DMS 273 treated with DMSO at 0.1 percent for 48 hours (cell line): ENCODE measurements at places on chromosomes 3 and 15.

DNA sequence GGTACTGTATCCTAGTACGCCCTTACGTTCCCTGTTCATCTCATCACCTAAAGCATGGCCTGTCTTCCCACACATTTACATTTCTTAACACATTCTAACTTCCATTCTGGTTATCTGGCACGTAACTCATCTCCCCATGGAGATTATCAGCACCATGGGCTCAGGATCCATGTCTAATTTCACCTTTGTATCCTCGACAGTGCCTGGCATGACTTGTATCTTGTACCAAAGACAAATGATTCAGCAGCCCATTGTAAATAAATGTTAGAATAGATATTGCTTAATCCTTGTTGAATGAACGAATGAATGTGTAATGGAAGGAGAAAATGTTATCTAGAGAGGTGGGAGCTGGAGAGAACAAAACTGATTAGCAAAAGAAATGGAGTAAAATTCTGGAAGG lies 69.7 kb upstream of the TPM1 start:
- DNase-seq, result no peak

DNA sequence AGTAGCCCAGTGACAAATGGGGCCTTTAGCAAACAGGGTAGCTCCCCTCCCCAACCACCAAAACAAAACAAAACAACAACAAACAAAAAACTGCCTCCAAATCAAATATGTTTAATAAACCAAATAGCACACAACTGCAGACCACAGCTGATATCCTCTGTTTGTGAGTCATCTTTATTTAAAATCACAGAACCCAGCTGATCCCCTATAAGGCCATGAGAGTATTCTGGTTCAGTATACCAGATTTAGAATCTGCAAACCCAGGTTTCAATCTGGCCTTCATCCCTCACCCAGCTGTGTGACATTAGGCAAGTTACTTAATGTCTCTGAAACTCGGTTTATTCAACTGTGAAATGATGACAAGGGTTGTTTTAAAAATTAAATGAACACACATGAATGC lies 124.5 kb downstream of the SUCLG2 start:
- no peak for DNase-seq

DNA sequence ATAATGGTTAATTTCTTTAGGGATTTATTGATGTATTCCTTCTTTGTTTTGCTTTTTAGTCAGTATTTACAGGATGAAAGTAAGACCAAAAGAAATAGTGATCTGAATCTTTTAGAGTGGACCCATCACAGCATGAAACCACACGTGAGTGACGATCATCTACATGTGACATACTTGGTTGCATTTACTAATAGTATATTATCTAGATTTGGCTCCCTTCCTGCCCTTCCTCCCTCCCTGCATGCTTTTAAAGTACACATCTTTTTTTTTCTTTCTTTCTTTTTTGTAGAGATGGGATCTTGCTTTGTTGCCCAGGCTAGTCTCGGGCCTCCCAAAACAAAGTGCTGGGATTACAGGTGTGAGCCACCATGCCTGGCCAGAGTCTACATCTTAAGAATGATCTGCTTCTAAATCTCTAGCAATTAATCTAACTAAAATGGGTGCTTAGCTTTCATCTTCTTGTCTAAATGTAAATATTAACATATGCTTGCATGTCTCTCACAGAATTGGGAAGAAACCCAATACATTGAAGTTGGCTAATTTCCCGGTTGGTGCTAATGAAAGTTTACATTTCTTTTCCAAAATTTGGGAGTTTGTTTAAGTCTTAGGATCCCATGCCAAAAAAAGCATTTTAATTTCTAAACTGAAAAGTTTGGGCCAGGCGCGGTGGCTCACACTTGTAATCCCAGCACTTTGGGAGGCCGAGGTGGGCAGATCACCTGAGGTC lies 38.0 kb downstream of the SENP2 start:
- DNase-seq, result no peak

DNA sequence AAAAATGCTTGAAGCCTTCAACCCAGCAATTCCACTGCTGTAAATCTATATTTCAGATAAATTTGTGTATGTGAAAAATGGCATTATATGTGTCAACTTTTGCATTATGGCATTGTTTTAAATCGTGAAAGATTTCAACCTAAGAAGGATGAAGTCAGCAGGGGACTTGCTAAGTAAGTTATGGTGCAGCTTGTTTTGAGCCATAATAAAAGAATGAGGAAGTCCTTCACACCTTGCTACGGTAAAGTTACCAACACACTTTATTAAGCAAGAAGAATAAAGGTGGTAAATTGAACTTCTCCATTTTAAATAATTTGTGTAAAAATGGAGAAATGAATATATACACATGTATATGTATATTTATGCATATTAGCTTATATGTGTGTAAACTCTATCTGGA lies 371.4 kb downstream of the ROBO2 start:
- no peak for DNase-seq

DNA sequence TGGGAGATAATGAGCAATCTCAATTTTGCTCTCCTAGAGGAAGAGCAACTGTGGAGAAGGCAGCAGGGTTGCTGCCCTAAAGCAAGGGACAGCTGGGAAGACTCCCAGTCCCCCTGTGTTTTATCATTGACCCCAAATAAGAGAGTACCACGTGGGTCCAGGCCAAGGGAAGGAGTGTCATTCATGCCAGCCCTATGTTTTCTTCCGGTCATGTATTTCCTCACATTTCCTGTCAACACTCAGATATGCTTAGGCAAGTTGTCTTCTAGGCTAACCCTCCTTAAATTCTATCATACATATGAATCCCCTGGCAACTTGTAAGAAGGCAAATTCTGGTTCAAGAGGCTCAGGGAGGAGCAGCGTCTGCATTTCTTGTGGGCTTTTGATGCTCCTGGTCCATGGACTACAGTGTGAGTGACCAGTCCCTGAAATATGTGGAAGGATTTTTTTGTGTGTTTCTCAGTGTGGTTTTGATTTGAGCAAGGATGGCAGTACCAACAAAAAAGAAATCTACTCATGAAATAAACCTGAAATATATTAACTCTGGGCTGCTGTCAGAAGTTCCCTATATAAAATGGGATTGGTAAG lies 31.9 kb upstream of the RPP14 start:
- DNase-seq, result no peak

DNA sequence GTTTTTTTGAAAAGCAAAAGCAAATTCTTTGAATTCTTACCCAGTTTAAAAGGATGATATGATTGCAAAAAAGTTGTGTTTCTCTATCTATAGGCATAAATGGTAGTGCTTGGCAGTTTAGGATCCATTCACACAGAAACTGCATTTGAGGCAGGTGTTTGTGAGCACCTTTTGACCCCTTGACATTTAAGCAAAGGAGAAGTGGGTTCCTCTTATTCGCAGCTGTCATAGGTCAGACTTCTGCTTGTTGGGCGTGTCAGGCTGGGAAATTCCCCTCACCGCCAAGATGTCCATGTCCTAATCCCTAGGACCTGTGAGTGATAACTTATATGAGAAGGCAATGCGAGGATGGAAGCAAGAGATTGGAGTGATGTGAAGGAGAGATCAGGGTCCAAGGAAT lies 67.4 kb downstream of the SH3GL3 start:
- no peak for DNase-seq

DNA sequence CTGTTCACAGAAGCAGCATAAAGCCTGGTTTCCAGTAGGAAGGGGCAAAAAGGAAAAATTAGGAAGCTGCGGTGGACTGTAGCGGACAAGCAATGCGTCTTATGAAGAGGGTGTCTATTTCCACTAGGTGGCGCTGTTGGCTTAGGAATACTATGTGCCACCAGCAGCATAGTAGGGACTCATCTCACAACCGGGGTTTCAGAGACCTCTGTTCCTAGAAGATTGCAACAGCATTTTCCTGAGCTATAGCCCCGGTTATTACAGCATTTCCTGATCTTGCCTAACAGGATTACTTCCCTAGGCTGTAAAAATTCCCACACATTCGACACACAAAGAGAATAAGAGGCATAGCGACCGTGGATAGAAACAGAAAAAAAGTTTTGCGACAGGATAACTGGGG lies 683.0 kb downstream of the TBL1XR1 start:
- DNase-seq, result no peak

- DNase-seq, result no peak
Measured at GRCh38 chr3:63471781-63472180, 180.7 kb upstream of the SNTN start.

GRCh38 chr3:177284383-177284881 lies 87.2 kb upstream of the TBL1XR1 start:
- DNase-seq, result peak; percentile 24

GRCh38 chr15:50246631-50247030 lies 18.9 kb downstream of the HDC start:
- DNase-seq, result no peak

DNA sequence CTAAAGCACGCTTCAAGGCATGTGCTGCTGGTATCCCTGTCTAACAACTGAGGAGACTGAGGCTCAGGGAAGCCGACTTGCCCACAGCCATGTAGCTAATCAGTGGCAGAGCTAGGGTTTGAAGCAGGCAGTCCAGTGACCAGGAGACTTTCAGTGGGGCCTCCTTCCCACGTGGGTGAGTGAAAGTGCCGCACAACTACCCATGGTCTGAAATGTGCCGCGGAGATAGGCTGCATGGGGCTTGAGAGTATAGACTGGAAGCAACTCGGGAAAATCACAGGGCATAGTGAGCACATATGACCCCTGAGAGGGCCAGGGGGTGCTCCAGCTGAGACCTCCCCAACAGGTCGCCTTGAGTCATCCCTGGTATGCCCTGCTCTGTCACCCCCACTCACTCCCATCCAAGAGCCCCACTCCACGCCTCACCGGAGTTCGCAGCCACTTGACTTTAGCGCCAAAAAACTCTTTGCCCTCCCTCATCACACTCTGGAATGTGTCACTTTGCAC lies 19.1 kb downstream of the FAM174B start:
- no peak for DNase-seq

GRCh38 chr3:177050501-177051237 lies 146.6 kb downstream of the TBL1XR1 start:
- DNase-seq, result peak; percentile 24

DNA sequence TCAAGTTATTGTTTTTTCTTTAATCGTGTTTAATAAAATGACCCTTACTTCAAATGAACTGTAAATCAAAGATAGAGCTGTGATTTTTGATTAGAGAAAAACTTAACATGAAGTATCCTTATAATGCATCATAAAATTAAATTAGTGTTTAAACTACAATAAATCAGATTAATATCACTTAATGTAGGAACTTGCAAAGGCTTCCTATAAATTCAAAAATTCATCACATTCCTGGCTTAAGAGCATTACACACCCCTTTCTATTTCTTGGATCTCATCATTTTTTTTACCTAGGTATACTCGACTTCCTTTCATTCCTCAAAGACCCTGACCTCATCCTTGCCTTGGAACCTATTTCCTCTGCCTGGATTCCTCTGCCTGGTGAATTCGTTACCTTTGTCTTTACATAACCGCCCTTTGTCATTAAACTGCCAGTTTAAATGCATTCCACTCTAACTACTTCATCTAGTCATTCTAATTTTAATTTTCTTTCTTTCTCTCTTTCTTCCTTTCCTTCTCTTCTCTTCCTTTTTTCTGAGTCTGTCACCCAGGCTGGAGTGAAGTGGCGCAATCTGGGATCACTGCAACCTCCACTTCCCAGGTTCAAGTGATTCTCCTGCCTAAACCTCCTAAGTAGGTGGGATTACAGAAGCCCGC lies 1244.5 kb downstream of the OTOL1 start:
- no peak for DNase-seq

GRCh38 chr3:32733631-32734229 lies 48.7 kb downstream of the CNOT10 start:
- no peak for DNase-seq

DNA sequence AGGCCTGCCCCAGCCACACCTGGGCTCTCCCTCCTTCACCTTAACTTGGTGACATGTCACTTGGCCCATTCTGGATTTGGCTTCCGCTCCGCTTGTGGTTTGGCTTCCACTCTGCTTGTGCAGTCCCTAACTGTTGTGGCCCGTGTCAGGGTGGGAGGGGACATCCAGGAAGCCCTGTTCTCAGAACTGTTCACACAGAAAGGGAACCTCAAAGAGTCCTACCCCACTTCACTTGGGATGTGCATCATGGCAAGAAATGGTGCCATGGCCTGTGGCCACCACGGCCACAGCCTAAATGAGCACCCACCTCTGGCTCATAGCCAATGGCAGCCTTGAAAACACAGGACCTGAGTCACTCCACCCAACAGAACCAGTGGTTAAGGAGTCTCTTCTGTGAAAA lies 63.4 kb downstream of the CYP19A1 start:
- DNase-seq, result no peak

- no peak for DNase-seq
Measured at GRCh38 chr15:60949039-60949977, 279.8 kb downstream of the RORA start.

GRCh38 chr3:5250467-5251195 lies 63.1 kb downstream of the EDEM1 start:
- no peak for DNase-seq

- DNase-seq, result no peak
Measured at GRCh38 chr3:192514754-192515663, 212.3 kb downstream of the FGF12 start.

GRCh38 chr3:151171145-151171757 lies 31.8 kb downstream of the GPR171 start:
- DNase-seq, result no peak

GRCh38 chr3:178505832-178506231 lies 30.4 kb upstream of the KCNMB2 start:
- no peak for DNase-seq

GRCh38 chr3:73622091-73622805 lies 2.5 kb downstream of the PDZRN3 start:
- DNase-seq, result peak; percentile 85

- no peak for DNase-seq
Measured at GRCh38 chr3:168581771-168582225, 486.1 kb upstream of the GOLIM4 start.

- no peak for DNase-seq
Measured at GRCh38 chr3:71397046-71397445, 186.5 kb downstream of the FOXP1 start.

DNA sequence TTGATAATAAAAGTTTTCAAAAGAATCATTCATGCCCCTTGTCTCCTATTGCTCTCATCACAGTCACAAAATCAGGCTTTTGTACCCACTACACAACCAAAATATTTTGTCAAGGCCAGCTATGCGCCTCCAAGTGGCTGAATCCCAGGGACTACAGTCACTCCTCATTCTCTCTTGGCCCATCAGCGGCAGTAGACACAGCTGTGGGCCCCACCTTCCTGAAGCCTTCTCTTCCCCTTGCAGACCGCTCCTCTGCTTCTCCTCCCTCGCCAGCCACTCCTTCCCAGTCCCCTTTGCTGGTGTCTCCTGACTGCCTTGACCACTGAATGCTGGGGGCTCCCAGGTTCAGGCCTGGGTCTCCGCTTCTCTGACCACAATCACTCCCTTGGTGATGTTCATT lies 52.1 kb downstream of the LSM3 start:
- no peak for DNase-seq

GRCh38 chr15:36914960-36915808 lies 185.2 kb downstream of the MEIS2 start:
- no peak for DNase-seq
